ENCODE measurements at places on chromosomes 16 and 17.

DNA sequence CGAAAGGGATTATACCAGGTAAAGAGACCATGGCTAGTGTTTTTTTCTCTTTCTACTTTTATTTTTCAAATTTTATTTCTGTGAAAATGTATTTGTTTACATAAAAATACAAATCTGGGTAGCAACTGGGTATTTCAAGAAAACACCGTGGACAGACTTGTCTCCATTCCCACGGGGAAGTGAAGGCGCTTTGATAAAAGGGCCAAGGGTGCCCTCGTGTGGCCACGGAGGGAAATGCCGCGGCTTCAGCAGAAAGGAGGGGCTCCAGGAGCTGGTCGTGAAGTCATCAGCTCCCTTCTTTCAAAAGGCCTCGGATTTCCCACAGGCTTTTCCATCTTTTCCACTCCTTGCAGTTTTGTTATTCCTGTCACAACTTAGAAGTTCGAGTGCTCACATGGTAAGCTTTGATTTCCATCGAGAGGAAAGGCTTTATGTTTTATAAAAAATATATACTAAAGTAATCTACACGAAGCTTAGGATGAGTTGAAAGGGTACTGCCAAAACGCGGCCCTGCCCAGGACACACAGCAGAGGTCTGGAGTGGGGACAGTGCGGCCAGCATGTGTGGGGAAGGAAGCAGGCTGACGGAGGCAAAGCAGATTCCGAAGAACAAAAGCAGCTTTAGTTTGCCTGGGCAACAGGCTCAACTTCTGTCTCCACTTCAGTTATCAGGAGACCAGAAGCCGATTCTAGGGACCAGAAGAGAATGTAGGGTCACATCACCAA, 15.3 kb upstream of the MNT start:
- peak; percentile 90 for DNase-seq

DNA sequence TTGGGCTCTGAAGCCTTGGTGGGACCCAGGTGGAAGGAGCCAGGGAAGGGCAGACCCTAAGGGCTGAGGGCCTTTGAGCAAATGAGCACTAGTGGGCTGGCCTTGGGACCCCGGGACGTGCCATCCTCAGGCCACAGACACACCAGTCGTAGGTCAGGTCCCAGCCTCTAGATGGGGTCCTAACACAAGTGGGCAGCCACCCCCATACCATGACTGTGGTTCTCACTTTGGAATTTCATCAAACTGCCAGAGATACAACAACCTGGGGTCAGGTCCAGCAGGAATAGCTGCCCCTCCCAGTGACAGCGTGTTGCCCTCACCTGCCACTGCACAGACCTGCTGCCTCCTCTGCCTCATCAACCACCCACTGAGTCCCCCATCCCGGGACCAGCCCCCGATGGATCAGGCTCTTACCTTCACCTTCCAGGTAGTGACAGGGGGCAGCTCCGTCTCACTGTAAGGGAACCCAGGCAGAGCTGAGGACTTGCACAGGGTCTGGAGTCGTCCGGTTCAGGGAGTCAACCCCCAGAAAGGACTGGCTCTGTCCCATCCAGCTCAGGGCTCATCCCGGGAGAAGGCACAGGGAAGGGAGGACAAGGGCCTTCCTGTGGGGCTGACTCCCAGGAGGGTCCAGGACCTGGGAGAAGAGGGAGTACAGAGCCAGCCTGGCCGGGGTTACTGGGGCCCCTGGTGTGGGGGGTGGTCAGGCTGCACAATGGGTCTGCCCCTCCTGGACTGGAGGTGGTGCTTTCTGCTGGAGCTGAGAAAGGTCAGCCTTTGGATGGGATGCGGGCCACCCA, 40.0 kb downstream of the LGALS9 start:
- DNase-seq, result no peak

DNA sequence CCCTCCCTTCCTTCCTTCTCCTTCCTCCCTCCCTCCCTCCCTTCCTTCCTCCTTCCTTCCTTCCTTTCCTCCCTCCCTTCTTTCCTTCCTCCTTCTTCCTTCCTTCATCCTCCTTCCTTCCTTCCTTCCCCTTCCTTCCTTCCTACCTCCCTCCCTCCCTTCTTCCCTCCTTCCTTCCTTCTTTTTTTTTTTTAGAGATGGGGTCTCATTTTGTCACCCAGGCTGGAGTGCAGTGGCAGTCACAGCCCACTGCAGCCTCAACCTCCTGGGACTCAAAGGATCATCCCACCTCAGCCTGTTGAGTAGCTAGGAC, 44.6 kb downstream of the COX4I1 start:
- no peak for DNase-seq

DNA sequence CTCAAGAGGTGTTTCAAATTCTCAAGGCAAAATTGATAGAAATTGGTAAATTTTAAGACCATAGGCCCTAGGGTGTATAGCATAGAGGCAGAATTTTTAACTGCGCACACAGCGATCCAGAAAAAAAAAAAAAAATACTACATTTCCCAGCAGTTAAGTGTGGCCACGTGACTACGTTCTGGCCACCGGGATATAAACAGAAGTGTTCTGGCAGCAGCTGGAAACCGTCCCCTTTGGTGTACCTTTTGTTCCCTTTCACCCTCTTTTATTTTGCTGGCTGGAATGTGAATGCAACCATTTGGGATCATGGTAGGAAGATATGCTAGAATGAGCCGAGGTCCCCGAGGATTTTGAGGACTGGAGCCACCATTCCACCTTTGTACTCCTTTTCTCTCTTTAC, 52.7 kb upstream of the AKAP1 start:
- DNase-seq, result no peak

- DNase-seq, result no peak
Observed at GRCh38 chr17:57391076-57391825, 134.9 kb downstream of the MSI2 start.

GRCh38 chr17:63984236-63984635, 11.5 kb upstream of the SCN4A start:
- DNase-seq, result no peak

- DNase-seq, result no peak
Observed at GRCh38 chr16:2388875-2389433, 40.3 kb upstream of the CCNF start.

DNA sequence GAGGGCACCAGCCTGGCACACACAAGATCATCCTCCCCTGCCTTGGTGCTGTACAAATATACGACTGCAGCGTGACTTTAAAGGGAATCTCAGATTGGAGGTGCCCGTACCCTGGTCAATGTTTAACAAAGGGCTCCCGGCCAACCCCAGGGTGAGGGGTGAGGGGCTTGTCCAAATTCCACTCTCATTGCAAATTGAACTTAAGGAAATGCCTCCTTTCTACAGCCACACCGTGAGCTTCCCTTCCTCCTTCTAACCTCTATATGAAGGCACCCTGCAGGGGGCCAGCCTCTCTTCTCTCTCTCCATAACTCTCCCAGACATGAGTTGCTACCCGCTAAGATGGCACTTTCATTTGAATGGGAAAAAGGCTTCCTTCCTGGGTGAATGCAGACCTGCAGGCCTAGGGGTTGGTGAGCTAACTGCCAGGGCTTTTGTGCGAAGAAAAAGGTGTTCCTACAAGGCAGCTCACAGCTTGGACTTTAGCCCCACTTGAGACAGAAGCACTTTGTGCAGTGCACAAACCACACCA, 76.6 kb downstream of the IRF8 start:
- DNase-seq, result no peak

GRCh38 chr17:3691617-3692067, 4.3 kb downstream of the P2RX5 start:
- no peak for DNase-seq

DNA sequence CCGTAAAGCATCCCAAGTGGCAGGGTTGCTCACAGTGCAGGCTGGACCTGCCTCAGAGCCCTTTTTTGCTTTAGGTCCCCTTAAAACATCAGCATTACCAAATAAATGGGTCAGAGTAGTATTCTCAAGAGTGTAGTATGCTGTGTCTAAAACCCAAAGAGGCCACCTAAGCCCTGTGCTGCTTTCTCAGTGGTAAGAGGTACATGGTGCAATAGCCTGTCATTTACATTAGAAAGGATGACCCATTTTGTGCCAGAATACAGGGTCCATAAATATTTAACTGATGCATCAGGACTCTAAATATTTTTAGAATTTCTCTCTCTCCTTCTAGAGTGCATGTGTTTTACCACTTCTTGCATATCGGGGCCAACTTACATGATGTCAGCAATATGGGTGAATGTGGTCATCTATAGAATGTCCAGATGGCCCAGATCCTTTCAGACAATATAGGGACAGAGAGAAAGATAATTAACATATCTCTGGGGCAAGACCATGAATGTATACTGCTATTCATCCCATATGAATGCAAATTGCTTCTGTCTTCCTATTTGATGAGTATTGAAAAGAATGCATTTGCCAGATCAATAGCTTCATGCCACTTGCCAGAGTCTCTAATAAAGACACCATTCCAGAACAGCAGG, 329.2 kb downstream of the PMP22 start:
- DNase-seq, result no peak

DNA sequence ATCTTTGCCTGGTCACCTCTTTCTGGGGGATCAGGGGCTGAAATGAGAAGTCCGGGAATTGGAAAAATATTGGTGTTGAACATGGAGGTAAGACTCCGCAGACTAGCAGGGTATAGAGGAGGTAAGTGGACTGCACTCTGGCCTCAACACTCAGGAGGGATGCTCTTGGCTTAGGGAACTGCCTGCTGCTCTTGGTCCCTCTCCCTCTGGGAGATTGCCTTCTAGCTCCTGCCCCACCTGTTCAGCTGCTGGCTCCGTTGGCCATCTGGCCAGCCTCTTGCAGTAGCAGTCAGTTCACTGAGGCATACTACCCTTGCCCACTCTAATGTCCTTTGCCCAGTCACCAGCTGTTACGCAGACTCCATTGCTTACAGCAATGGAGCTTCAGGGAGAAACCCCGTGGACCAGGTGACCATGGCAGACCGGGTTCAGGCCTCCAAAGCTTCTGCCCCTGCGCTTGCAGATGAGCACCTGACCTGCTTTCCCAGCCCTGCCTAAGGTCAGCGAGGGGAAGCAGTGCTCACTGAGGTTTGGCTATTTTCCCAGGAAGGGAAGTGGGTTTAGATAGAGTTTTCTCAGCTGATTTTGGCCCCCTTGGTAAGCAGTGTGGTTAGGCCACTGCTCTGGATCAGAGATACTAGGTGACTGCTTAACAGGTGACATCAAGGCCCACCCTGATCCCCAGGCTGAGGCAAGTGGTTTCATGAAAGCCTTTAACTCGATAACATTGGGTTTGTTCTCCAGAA, 11.9 kb downstream of the CDK5RAP3 start:
- no peak for DNase-seq

DNA sequence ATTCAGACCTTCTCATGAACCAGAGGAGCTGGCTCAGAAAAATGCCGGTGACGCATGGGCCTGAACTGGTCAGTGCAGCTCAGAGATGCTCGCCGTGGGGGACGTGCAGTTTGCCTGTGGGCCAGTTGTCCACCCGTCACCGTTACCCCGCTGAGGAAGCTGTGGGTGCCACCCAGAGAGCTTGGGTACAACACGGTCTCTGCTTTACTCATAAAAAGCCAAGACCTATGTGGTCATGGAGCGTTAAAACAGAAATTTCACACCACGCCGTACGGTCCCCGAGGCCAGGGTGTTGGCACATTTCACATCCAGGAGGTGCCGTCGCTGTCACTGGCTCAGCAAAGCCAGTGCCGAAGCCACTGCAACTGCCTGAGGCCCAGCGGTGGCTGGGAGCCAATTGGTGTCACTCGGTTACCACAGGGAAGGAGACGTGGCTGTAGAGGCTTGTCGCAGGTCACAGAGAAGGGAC, 120.9 kb downstream of the METRNL start:
- DNase-seq, result no peak

DNA sequence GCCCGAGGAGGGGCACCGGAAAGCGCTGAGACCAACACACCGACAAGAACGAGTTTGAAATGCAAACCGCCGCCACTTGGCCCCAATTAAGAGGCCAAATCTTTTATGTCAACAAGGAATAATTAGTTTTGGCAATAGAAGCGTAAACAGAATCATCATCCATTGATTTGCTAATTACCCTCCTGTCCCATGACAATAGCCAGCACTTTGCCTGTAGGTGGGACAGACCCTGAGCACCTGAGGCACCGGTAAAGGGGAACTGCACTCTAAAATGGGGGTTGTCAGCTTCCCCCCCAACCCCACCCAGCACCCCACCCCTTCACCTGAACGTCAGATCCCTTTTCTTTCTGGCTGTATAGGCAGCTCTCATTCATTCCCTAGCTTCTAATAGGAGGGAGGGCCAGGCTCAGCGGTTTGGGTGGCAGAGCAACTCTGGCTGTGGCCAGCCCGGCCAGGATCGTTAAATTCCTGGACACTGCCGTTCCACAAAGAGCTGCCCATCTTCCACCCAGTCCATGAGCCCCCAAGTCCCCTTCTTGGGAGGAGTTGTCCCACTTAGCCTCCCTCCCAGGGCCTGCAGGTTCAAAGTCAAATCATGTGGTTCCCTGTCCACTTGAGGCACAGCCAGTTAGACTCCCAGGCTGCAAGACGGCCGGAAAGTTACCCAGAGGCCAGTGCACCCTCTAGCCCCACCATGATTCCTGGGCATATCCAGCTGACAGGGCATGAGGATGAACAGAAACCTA, 45.8 kb downstream of the WNT3 start:
- DNase-seq, result no peak

All from hindlimb muscle (tissue), 1 donor.